ENCODE measurements at places on chromosomes 1 and 21. TPM values are rescaled to one million over a fixed set of nuclear protein-coding genes. Genes with fewer than 3 reads are reported as not detected.

GRCh38 chr1:19043579-19044443 is 87.3 kb upstream of the IFFO2 start:
- peaks cover 6% of the 10 kb centered on the region for H3K27me3 ChIP-seq
- no peak overlapping the region for H3K4me3 ChIP-seq
- DNase-seq = no peak
- H3K27ac ChIP-seq = no peak overlapping the region
- H3K36me3 ChIP-seq = no peaks in the 10 kb centered on the region

DNA sequence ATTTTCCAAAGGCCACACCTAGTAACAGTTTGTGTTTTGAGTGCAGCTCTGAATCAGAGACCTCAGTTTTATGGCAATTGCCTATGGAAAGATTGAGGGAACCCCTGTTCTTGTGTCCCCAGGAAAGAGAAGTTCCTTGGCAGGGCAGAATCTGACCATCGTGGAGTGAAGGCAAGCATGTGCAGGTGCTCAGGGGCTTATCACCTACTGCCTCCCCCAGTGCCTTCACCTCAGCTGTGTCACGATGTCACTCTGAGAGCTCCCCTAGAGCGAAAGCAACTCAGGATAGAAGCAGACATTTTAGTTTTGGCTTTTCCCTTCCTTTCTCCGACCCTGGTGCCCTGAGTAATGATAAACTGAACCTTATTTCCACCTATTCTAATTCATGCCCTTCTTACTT is 1.8 kb upstream of the SPRR1A start:
- no peaks in the 10 kb centered on the region for H3K36me3 ChIP-seq
- no peak overlapping the region for H3K27ac ChIP-seq
- no peaks in the 10 kb centered on the region for H3K4me1 ChIP-seq
- no peaks in the 10 kb centered on the region for H3K27me3 ChIP-seq

DNA sequence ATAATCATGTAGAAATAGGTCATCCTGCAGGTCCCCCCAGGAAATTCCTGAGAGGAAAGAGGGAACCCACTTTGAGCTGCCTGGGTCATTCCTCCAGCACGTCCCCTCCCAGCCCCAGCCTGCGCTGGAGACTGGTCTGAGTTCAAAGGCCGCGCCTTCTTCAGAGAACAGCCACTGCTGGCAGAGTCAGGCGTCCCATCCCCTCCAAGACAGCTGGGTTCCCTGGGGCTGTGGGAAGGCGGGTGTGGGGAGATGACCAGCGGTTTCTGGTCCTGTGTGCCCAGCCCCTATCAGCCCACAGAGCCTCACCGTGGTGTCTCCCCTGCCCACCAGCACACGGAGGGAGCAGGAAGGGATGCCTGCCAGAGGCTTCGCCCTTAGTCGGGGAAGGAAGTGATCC is 18.0 kb upstream of the TRAPPC10 start:
- H3K36me3 ChIP-seq = no peaks in the 10 kb centered on the region
- H3K27ac ChIP-seq = no peak overlapping the region
- no peaks in the 10 kb centered on the region for H3K27me3 ChIP-seq
- DNase-seq = no peak

- no peaks in the 10 kb centered on the region for H3K27me3 ChIP-seq
- H3K27ac ChIP-seq = no peak overlapping the region
- H3K36me3 ChIP-seq = peaks cover 7% of the 10 kb centered on the region
- DNase-seq = no peak
- no peak overlapping the region for H3K4me3 ChIP-seq
- peaks cover 18% of the 10 kb centered on the region for H3K4me1 ChIP-seq
Measured at GRCh38 chr1:23805025-23805424, 4.5 kb upstream of the GALE start.

The RGS8 gene
- total RNA-seq = not detected
